ENCODE measurements at places on chromosomes 4 and X.

DNA sequence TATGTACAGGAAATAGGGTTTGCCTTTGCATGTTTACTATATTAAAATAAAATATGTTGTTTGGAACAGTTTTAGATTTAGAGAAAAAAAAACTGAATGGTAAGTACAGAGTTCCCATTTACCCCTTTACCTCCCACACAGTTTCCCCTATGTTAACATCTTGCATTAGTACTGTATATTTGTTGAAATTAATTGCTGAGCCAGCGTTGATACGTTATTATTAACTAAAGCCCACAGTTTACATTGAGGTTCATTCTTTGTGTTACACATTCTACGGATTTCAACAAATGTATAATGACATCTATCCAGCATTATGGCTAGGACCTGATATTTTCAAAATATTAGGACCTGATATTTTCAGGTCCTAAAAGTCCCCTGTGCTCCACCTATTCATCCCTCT, 70.7 kb downstream of the PPP3CA start:
- DNase-seq = no peak

DNA sequence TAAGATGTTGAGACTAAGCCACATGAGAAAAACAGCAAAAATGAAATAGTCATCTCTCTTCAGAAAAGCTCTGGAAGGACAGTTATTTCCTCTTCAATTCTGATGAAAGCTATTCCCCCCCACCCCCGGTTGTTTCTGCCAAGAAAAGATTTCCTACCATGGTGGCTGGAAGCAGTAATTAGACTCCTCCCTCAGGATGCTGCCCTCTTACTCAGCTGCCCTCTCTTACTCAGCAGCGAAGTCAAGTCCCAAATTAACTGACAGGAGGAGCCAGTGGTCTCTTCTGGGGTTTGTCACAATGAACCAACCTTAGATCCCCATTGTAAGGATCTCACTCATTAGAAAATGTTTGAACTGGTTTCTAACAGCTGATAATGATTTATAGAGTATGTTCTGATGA, 38.0 kb downstream of the GPM6B start:
- no peak for DNase-seq

DNA sequence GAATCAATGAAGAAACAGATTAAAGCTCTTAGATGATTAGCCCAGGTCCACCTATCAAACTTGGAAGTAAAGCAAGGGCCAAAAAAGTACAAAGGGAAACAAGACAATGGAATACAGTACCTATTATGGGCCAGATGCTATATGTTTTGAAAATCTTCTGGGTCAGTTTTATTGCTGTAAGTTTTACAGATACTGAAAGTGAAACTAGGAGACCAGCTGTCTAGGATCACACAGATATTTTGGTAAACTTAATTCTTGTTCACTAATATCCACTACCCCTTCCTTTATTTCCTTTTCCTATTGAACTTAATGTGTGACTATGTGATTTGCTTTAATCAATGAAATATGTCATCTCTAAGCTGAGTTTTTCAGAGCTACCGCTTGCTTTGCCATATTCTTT, 505.4 kb upstream of the PITX2 start:
- no peak for DNase-seq

DNA sequence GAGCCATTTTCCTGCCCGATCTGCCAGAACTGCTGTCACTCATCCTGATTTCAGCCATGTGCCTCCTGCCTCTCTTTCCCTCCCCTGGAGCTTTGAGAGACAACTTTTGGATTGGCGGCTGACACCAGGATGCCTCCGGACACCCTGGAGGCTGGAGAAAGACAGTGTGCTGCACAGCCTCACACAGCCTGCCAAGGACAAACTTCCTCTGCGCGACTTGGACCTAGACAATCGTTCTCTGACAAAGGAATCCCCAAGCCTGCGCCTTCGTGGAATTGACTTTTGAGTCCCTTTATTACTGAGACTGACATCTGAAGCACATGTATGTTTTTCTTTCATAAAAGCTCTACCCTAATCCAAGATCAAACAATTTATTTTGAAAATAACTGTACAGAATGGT, 10.8 kb upstream of the LDB2 start:
- no peak for DNase-seq

- no peak for DNase-seq
These were observed 354.9 kb downstream of the CAMK2D start for GRCh38 chr4:113406723-113407016.

DNA sequence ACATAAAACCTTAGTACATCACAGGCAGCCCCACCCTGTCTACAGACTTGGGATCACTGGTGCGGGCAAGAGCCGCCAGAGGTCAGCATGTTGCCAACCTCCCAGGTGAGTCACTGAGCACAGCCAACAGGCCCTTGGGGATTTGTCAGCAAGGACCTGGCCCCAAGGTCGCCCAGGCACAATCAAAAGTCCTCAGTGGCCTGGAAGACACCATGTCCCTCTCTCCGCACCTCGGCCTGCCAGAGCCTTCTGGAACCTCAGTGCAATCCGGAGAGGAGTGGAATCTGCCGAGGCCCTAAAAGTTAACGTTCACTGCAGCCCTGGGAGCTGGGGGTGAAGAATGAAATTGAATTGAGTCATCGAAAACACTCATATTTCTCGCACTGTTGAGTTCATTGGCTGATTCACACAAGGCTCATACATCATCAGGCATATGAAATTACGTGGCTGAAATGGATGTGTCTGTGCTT, 74.3 kb downstream of the WFS1 start:
- DNase-seq = no peak

GRCh38 chr4:162497564-162498167, 333.9 kb upstream of the FSTL5 start:
- peak; percentile 51 for DNase-seq

- no peak for DNase-seq
These were observed 16.0 kb upstream of the HPGD start for GRCh38 chr4:174538123-174538875.

DNA sequence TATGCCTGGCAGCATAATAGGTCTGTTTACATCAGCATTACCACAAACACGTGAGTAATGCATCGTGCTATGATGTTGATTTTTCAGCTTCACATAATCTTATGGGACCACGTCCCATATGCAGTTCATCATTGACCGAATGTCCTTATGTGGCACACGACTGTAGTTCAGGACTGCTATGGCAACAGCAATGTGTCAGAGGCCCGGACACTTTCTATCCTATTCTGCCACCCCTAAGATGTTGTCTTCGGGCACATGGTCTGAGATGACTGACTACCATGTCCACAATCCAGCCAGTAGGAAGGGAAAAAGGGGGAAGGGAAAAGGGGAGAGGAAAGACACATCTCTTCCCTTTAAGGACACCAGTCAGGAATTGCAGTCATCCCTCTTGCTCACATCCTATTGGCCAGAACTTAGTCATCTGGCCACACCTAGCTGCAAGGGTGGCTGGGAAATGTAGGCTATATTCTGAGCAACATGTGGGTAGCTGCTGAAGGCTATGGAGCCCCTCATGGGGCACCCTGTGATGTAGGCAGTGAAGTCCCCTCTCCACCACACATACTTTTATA, 196.0 kb upstream of the RBPJ start:
- DNase-seq = no peak

- DNase-seq = peak; percentile 87
These were observed 256.8 kb downstream of the DHRSX start for GRCh38 chrX:2243913-2244460.

DNA sequence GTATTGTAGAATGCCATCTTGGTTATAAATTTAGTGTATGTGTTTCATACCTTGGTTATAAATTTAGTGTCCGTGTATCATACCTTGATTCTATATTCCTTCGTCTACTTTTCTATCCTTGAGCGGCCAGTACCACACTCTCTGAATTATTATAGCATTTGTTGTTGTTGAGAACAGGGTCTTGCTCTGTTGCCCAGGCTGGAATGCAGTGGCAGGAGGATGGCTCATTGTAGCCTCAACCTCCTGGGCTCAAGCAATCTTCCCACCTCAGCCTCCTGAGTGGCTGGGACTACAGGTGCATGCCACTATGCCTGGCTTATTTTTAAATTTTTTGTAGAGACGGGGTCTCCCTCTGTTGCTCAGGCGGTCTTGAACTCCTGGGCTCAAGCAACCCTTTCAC, 50.1 kb downstream of the FAM193A start:
- DNase-seq = no peak

- DNase-seq = no peak
These were observed 40.6 kb upstream of the ADGRG2 start for GRCh38 chrX:19162851-19163250.

DNA sequence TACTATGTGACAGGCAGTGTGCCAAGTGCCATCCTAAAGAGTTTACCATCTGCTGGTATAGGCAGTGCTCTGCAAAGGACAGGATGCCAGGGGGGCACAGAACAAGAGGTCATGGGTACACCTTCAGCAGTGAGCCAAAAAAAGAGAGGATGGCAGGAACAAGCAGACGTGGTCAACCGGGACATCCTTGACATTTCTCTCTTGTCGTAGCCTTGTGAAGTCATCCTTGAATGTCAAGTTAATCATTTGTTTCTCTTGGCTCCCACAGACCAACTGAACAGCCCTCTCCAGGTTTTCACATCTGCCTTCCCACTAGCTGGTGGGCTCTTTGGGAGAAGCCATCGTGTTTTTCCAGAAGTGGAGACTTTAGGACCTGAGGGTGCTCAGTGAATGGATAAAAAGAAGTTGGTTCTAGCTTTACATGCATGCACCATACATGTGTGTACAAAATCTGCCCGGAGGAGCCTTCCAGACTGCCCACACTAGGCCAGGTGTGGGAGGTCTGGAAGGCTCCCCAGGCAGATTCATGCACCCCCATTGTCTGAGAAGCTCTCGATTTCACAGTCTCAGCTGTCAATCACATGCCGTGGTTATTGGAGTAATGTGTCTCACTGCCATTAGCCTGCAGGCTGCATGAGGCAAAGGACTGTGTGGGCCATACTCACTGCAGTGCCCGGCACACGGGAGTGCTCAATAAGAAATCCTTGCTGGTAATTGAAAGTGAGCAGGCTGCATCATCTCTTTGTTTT, 16.4 kb downstream of the PNMA6F start:
- no peak for DNase-seq

All from KBM-7 (cell line).